ENCODE measurements at places on chromosomes 6 and 20. TPM values are rescaled to one million over a fixed set of nuclear protein-coding genes. Genes with fewer than 3 reads are reported as not detected.

CST4 gene
- not detected for total RNA-seq

SIRPD gene
- not detected for total RNA-seq

DNA sequence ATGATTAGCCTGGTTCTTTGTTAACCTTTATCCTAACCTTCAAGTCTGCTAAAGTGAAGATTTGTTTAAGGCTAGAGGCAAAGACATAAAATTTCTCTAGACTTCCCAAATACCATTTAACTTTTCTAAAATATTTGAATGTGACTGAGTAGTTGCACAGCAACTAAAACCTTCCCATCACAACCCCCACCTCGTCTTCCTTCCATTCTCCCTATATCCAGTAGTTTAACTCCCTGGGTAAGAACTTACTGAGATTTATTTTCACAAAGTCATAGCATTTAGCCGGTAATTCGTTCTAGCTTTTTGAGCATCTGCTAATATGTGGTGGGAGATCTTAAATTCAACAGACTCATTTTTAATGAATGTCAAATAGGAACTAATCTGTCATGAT, 87.9 kb upstream of the AKIRIN2 start:
- no peak for DNase-seq

DNA sequence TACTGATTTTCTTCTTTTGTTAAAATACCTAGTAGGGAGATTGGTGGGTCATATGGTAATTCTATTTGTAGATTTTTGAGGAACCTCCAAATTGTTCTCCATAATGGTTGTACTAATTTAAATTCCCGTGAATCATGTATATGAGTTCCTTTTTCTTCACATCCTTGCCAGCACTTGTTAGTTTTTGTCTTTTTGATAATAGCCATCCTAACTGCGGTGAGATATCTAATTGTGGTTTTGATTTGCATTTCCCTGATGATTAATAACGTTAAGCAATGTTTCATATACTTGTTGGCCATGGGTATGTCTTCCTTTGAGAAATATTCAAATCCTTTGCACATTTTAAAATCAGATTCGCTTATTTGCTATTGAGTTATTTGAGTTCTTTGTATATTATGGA, 110.9 kb downstream of the JAG1 start:
- DNase-seq, result no peak

DNA sequence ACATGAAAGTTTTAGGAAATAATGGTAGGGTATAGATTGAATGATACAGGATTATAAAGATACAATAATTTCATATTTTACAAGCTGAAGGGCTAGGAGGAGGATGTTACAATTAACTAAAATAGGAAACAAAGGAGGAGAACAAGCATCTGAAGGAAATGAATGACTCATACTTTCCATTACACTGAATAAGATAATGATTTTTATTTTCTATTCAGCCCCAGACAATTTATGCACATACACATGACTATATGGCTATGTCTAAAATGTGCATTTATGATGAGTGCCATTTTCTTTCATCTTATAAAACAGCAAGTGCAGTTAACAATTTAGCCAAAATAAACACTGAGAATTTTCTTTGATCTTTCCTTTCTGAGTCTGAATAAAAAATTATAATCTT, 994.6 kb upstream of the ADGRB3 start:
- DNase-seq, result no peak

GRCh38 chr20:22402550-22402949, 181.8 kb downstream of the FOXA2 start:
- no peak for DNase-seq

DNA sequence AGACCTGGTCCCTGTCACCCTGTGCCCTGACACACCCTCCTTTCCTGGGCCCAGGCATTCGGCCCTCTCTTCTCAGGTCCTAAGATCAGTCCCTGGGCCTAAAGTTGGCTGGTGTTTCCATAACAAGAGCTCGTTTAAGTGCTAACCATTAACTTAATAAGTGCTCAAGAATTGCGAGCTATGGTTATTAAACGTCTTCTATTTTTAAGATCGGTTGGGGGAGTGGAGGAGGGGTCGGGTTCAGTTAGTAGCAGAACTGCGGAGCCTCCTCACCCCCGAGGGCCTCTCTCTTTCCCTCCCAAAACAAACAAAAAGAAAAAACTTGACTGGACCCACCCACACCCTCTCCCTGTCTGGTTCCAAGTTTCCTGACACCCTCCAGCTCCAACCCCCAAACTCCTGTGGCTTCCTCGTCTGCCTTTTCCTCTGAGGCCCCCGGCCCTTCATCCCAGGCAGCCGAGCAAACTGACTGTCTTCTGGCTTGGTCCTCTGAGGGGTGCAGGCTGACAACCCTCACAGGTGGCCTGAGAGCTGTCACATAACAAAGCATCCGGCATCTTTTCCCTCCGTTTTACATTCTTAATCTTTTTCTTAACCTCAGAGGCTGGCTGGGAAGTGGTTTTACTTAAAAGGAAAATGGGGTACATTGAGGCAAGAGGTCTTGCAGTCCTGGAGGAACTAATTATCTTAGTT, 2.0 kb downstream of the STK35 start:
- DNase-seq, result no peak

GRCh38 chr6:169312658-169313346, 59.2 kb upstream of the THBS2 start:
- DNase-seq, result peak; percentile 58

- peak; percentile 86 for DNase-seq
Measured at GRCh38 chr6:21587961-21588480, 5.5 kb upstream of the SOX4 start.

DNA sequence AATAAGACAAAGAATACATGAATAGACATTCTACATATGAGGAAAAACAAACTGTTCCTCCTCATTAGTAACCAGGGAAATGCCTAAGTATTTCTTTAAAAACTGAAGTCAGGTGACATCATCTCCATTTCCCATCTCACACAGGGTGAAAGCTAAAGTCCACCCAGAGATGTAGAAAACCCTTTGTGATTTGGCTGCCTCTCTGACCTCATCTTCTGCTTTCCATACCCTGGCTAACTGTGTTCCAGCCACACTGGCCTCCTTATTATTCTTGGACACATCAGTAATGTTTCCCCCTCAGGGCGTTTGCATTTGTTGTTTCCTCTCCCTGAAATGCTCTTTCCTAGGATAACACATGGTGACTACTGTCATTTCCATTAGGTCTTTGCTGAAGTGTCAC, 40.4 kb downstream of the ESF1 start:
- DNase-seq, result no peak

DNA sequence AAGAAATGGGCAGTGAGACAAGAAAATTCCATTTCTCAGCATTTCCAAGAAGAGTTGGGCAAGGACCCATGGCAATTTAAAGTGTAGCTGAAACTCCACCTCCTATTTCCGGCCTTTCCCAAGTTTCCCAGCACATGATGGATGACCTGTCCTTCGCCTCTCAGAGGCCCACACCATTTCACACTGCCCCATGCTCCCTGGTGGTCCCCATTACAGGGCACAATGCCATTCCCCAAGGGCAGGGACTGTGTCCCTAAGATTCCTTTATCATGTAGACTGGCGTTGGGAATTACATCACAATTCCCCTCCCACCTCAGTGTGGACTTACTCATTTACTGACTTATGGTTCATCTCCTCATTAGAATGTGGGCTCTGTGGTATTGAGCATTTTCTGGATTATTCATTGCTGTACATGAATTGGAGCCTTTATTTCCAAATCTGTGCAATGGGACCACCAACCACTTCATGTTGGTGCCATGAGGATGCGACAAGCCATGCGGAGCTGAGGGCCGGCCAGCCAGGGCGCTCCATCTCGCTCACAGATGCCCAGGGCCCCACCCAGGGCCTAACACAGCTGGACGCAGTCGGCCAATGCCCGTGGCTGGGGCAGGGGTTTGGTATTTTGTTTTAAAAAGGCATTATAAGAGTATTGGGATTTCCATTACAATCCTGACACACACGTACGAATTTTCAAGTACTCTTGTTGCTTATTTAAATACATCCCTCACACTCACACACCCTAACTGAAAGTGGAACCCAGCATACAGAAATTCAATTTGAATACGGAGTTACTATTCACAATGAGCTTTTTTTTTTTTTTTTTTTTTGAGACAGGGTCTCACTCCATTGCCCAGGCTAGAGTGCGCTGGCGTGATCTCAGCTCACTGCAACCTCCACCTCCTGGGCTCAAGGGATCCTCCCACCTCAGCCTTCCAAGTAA, 5.4 kb downstream of the ACSS1 start:
- peak; percentile 80 for DNase-seq

DNA sequence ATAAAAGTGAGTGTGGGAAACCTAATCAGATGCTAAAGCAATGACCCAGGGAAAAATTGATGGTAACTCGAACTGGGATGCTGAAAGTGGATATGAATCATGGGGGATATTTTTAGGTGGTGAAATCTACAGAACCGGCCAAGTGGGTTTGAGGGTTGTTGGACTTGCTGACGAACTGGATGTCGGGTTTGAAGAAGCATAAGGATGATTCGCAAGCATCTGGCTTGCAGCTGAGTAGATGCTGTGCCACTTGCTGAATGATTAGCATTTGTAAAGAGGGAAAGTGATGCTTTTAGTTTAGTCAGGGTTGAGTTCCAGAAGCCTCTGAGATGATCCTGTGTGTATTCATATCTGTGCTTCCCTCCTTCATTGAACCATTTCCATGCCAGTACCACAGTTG, 54.9 kb downstream of the UBR2 start:
- DNase-seq, result no peak

GRM1 gene
- 0.05 TPM for total RNA-seq

DNA sequence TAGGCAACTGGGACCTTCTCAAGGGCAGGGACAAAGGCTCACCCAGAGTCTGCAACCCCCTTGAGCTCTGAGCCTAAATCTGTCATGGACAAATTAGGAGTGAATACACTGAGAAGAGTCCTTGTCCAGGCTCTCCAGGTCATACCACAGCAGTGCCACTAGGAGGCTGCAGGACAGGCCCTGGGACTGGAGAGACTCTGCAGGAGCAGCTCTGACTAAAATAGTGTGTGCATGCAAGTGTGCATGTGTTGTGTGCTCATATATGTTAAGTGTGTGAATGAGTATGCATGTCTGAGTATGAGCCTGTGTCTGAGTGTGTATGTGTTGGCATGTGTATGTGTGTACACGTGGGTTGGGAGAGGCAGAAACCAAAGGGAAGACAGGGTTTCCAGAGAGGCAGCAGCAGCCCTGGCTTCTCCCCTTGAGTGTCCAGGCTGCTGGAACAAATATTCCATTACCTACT, 27.1 kb downstream of the MRPL14 start:
- DNase-seq, result no peak

DNA sequence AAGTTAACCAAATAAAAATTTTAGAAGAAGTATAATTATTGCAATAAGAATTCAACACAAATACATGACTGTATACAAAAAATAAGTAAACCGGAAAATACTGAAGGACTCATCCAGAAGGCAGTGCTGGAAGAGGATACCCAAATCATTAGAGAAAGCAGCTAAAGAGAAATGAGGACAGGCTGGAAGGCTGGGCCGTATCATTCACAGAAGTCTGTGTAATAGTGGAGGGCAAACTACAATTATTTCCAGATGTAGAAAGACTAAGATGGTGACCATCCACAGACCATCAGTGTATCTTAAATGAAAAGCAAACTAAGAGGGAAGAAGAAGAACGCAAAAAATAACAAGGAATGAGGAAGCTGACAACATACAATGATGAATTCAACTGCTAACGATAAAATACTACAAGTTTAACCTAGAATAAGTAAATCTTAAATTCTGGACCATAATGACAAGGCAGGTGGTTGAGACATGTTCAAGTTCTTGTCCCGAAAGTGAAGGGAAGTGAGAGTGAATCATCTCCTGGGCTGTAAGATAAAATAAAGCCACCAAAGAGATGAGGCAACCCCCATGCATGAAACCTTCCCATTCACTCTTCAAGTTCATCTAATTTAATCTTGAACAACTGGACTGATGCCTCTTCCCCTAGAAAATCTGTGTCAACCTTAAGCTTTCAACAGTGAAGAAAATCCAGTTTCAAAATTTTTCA, 71.5 kb downstream of the SLC23A2 start:
- DNase-seq, result no peak

GRCh38 chr20:43765916-43766315, 39.1 kb upstream of the GTSF1L start:
- DNase-seq, result no peak

DNA sequence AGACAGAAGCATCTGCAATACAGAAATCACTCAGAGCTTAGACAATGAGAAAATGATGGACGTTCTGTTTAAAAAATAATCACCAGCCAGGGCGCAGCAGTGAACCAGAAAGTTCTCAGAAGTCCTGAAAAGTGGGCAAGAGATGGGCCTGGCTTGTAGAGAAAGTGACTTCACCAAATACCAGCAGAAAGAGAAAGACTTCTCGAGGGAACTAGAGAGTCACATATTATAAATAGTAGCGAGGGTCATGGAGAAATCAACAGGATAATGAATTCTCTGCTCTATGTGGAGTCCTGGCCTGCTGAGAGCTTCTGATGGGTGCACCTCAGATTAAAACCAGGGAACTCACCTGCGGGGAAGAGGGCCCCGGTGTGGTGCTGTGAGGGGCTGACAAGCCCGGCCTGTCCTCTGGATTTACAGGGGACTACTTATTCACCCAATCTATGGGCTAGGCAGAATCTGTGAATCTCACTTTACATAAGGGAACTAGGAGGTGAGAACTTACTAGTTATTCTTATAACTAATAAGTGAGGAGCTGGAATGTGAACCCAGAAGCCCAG, 5.6 kb upstream of the RAMACL start:
- no peak for DNase-seq

DNA sequence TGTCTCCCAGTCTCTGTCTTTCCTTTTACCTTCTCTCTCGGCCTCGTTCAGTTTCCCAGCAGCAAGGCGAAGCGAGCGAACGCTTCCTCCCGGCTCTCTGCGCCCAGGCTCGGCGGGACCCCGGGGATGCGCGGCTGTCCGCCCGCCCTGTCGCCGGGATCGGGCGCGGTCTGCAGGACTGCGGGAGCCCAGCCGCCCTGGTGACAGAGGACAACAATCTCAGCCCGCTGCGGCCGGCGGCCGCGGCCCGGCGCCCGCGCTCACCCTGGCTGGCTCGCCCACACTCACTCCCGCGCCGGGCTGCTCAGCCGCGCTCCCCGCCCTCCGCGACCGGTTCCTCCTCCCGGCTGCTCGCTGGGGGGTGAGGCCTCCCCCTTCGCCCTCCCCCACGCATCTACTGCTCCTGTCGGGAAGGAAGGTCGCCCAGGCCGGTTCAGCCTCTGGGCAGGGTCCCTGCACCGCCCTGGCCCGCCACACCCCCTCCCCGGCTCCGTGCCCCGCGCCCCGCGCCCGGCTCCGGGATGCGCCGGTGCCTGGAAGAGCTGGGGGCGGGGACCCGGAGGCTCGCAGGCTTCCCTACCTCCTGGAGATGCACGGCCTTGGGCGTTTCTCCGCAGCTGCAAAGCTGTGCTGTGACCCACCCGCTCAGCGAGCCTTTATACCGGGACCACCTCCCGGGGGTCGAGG, 410 bp downstream of the SYNE1 start:
- peak; percentile 83 for DNase-seq

PHACTR3 gene
- 0.19 TPM for total RNA-seq

GTSF1L gene
- total RNA-seq, result not detected

GRCh38 chr6:140487586-140487985, 1113.1 kb upstream of the CITED2 start:
- no peak for DNase-seq
